ENCODE measurements at places on chromosomes 3 and 15.

- DNase-seq: no peak
Measured at GRCh38 chr3:195107593-195107992, 163.4 kb downstream of the XXYLT1 start.

GRCh38 chr15:96849271-96849900 is 518.9 kb downstream of the NR2F2 start:
- no peak for DNase-seq

- DNase-seq: no peak
Measured at GRCh38 chr3:178072391-178073305, 463.6 kb upstream of the KCNMB2 start.

DNA sequence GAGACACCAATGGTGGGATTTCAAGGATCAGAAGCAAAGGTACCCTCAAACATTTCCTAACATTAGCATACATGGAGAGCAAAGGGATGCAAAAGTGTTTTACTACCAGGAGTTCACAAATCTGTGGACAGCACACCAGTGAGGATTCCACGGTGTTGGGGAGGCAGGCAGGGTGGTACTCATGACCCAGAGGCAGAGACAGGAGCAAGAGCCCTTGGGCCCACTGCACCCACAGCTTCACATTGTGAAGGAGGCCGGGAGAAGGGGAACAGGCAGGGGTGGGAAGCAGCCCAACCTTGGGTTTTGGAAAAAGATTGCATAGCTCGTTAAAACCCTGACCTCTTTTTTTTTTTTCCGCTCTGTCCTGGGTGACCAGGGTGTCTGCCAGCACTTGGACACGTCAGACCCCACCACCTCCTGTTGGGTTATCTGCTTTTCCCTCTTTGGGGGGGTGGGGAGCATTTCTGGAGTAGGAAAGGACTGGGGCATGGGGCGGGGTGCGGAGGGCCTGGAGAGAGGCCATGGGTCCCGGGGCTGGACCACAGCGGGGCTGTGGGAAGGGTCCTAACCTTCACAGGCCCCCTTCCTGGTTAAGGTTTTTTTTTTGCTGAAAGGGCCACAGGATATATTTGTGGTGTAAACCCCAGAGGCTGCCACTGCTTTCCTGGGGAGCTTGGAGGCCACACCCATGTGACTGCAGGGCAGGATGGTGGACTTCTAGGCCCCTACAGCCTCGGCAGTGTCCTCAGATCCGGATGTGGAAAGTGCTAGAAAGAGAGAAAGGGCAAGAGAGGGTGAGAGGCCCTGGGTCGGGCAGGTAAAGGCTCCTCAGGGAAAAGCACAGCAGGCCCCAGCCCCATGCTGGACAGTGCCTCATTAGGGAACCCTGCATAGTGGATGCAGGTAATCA is 12.5 kb downstream of the SH2D7 start:
- DNase-seq: no peak

DNA sequence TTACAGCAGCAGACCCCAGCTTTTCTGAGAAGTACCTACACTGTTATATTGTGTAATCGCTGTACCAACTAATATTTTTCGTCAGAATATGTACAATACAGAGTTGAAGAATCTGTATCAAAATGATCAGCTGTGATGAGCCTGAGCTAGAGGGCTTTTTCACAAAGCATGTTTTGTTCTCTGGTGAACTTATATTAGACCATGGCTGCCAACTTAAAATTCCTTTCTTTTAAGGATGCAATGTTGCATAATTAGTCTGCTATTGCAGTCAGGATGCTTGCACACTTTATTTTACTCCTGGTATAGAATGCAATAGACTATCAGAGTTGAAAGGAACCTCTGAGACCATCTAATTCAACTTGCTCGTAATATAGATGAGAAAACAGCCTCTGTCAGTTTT is 127.8 kb downstream of the RBMS3 start:
- DNase-seq: no peak

DNA sequence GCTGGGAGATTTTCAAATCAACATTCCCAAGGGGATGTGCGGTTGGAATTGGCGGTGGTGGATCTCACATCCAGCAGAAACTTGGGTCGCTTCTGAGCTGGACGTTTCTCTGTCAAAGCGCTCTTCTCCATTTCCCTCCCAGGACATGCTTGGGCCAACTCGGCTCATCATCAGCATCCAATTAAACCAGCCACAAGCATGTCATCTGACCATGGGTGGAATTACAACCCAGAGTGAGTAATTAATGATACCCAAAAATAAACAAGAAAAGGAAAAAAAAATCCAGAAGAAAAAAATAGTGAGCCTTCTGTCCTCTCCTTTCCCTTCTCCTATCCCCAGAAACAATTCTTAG is 111.2 kb downstream of the XXYLT1 start:
- DNase-seq: peak; percentile 19

- DNase-seq: no peak
Measured at GRCh38 chr3:116743062-116743461, 33.5 kb downstream of the TUSC7 start.

DNA sequence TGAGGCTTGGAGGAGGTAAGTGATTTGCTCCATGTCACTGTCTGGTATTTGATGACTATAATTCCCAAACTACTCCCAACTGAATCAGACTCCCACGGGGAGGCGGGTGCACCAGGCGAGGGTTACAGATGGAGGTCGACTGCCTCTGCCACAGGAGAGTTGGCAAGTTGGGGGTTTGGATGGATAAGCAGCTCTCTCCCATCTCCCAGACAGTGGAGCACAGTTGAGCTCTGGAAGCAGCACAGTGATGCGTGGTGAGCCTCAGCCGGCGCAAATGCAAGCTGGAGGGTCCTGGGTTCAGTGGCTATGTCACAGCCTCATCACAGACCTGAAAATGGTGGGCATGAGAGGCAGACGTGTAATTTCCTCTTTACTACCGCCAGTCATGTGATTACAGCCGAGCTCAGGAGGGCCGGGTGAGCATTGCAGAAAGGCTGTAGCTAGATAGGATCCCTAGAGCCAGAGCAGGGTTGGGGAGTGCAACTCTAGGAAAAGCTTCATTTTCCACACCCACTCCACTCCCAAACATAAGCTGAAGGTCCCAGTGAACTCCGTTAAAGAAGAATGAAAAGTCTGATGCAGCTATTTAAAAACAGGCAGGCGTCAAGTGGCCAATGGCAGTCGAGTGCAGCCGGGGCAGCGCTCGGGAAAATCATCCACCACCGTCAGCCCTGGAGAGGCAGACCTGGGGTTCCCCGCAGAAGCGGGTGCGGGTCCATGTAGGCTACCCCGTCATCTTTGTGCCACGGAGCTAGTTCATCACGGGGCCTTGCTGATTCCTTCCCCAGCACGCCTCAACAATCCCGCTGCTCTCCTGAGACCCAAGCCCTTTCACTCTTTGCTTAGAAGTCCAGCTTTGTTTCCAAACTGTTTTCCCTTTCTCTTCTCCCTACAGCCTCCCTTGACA is 33.3 kb upstream of the VPS8 start:
- no peak for DNase-seq

GRCh38 chr3:59514865-59515482 is 465.1 kb upstream of the CFAP20DC start:
- DNase-seq: no peak

- no peak for DNase-seq
Measured at GRCh38 chr3:184786280-184786941, 25.6 kb upstream of the VPS8 start.

DNA sequence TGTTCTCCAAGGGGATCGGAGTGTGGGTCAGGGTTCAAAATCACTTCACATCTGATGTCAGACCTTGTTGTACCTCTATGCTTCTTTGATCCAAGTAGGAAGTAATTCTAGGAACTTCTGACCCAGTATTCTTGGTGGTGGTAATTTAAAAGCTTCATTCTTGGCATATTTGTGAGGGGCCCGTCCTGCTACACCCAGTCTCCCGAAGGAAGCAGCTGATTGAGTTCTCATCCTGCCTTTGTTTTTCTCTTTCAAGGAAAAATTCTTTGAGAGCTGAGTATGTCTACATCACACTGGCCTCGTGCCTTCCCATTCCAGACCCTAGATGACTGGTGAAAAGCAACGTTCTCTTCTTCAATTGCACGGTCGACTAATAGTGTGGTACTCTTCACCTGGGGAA is 234.4 kb upstream of the TPRG1 start:
- DNase-seq: no peak

GRCh38 chr3:12986986-12987385 is 86.2 kb downstream of the IQSEC1 start:
- no peak for DNase-seq

GRCh38 chr3:159950156-159950898 is 38.3 kb upstream of the IL12A start:
- no peak for DNase-seq

DNA sequence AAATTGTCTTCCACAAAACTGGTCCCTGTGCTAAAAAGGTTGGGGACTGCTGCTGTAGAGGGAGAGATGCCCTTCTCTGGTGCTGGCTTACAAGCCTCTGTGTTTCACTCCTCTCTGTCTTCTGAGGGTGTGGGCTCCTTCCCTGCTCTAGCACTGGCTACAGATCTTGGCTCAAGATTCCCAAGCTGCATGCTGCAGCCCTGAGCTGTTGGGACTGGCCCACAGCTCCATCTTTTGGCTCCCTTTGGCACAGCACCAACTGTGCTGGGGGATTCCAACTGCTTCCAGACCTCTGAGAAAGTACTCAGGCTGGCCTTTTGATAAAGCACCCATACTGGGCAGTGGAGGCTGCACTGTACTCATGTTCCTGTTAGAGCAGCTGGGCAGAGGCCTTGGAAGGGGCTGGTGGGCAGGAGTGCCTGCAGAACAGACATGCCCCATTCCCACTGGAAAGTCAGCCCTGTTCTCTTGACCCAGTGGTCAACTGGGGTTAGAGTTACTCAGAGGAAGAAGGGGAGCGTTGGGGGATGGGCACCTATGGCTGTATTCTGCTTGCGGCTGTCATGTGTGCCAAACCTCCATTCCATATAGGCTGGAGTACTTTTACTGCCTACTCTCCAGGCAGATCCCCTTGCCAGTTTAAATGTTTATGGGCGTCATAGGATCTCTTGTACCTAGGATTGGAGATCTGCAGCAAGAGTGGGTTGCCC is 55.7 kb downstream of the GALK2 start:
- peak; percentile 20 for DNase-seq

DNA sequence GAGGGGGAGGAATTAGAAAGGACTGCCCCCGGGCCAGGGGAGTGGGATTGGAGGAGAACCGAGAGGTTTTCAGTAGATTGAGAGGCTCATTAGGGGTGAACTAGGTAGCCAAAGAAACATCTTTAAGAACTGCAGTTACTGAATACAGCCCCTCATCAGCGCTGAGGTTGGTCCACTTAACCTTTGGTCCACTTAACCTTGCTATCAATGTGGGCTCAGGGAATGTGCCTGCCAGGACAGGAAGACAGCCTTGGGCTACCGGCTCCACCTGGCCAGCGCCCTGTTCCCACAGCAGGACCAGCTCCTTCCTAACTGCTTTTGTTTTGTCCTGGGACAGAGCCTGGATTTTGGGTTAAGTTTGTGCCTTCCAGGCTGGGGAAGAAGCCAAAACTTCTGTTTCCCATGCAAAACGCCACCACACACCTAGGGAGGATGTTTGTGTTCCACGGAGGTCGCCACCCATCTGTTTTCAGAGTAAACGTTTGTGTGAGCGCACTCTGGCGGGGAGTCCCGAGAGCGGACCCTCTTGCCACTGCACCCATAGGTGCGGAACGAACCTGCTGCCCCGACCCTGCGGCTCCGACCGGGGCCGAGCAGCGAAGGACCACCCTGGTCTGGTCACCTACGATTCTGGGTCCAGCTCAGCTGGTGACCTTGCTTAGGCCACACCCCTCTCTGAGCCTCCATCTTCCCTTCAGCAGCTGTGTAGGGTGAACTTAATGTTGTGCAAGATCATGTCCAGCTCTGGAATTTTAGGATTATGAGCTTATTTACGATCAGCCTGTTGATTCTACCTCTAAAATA is 107.4 kb downstream of the VGLL4 start:
- DNase-seq: no peak

- peak; percentile 84 for DNase-seq
Measured at GRCh38 chr3:33787328-33788009, 11.0 kb upstream of the PDCD6IP start.

Measured in PC-3 (cell line).